ENCODE measurements at places on chromosomes 11 and 22.

GRCh38 chr11:95883381-95883780 is 40.5 kb downstream of the MTMR2 start:
- DNase-seq: no peak

GRCh38 chr11:18383388-18384156 is 10.8 kb upstream of the LDHA start:
- DNase-seq: peak; percentile 87

- DNase-seq: no peak
Observed at GRCh38 chr11:17887779-17888178, 125.1 kb downstream of the SERGEF start.

DNA sequence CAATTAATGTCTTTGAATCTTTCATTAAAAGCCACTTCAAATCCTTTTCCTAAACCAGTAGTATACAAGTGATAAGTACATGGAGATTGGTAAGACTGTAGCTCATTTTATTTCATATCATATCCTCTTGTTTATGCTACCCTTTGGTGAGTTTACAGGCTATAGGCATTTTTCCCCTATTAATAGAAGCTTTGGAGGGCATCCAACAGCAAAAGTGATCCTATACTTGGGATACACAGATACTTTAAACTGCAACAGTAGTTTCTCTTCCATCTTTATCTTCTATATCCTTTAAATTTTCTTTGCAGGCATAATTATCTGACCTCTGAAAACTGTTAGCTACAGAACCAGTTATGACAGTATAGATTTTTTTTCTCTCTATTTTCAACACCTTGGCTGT is 114.5 kb upstream of the SPON1 start:
- no peak for DNase-seq

DNA sequence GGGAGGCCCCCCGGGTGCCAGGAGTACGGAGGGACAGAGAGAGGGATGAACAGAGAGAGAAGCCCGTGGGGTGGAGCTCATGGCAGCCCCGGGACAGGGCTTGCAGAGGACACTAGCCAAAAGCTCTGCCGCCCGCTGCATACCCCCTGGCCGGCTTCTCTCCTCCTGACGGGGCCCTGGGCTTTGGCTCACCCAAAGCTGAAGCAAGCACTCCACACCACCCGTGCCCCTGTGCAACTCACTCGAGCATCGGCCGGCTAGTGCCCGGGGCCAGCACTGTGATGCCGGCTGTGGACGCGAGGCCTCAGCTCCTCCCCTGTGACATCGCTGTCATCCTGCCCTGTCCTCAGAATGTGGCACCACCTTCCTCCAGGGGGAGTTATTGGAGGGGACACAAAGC is 429.6 kb downstream of the BRD1 start:
- no peak for DNase-seq

DNA sequence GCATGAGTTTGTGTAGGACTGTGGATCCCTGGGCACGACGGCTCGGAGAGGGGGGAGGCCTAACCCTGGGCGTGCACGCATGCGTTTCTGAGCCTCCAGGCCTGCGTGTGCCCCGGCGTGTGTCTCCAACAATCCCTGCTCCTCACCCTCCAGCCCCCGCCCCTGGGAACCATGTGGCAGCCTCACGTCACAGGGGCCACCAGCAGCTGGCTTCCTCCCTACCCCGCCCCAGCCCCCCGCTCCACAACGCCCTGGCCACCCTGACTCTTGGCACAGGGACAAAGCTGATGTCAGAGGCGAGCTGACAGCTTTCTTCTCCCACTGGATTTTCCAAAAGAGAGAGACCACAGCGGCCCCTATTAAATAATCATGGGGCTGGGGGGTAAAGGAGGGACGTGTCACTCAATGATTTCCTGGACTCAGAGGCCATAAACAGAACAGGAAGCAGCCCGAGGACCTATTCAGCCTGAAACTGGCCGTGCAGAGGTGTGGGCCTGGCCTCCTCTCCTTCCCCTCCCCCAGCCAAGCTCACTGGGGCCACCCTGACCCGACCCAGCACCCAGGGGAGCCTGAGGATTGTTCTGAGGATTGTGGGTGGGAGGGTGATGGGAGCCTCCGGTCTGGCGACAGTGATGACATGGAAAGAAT is 6.8 kb upstream of the LIF start:
- DNase-seq: peak; percentile 52

- DNase-seq: no peak
Observed at GRCh38 chr11:31805037-31805628, 6.0 kb downstream of the PAX6 start.

Data from activated CD4-positive, alpha-beta T cell treated with anti-CD3 and anti-CD28 coated beads, Interleukin-2, Interleukin-6, amounts not matched to agents 100 ng/mL and 50 ng/mL, durations not matched to agents 16 hours and 8 hours (primary cell).